ENCODE measurements at places on chromosomes 1 and 21. TPM values are rescaled to one million over a fixed set of nuclear protein-coding genes. Genes with fewer than 3 reads are reported as not detected.
A peak's percentile ranks its signal among the peaks of the same experiment; 100 is the strongest.

The TSTD1 gene
- 109 TPM for total RNA-seq

DNA sequence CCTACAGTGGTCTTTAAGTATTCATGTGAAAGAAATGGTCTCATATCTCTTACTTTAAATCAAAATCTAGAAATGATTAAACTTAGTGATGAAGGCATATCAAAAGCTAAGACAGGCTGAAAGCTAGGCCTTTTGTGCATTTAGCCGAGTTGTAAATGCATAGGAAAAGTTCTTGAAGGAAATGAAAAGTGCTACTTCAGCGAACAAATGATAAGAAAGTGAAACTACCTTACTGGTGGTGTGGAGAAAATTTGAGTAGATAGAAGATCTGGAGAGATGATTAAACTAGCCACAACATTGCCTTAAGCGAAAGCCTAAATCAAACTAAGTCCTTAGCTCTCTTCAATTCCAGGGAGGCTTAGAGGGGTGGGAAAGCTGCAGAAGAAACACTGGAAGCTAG is 147.6 kb downstream of the DSCAM start:
- no peak for DNase-seq

The PDZK1 gene
- 0.64 TPM for total RNA-seq

The OR2T29 gene
- total RNA-seq, result not detected

- DNase-seq, result no peak
Observed at GRCh38 chr1:188904201-188904600, 1573.5 kb downstream of the BRINP3 start.

- DNase-seq, result no peak
Observed at GRCh38 chr21:39097981-39098380, 85.3 kb downstream of the PSMG1 start.

GRCh38 chr1:181179279-181179986 is 90.9 kb downstream of the IER5 start:
- DNase-seq, result no peak

GRCh38 chr21:30028537-30028936 is 88.7 kb upstream of the GRIK1 start:
- DNase-seq, result no peak

GRCh38 chr1:159898527-159898926 is 1.4 kb downstream of the CFAP45 start:
- no peak for DNase-seq

The HSPA6 gene
- total RNA-seq, result 17.1 TPM

The GNAT2 gene
- not detected for total RNA-seq

The LEMD1 gene
- not detected for total RNA-seq

The AMPD1 gene
- total RNA-seq, result 2.9 TPM

GRCh38 chr1:202164271-202165037 is 4.1 kb upstream of the PTPN7 start:
- DNase-seq, result no peak

GRCh38 chr1:171585715-171586114 is 36.3 kb upstream of the MYOCOS start:
- no peak for DNase-seq

DNA sequence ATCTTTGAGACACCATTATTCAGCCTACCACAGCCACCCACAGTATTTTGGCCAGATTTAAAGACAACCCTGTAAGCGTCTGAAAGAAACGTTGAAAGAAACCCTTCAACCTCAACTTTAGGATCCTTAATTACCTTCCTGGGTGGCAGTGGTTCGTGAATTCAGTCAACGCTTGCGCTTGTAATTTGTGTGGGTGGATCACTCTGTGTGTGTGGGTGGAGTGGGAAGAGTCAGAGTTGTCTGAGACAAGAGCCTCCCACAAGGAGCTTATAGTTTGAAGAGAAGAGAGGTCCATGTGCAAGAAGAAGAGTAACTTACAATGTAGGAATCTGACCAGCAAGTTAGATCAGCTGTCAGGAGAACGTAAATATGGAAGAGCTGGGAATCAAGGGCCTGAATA is 8.4 kb downstream of the COQ8A start:
- no peak for DNase-seq

The C1QTNF12 gene
- total RNA-seq, result not detected

The CLCA1 gene
- not detected for total RNA-seq

- peak; percentile 82 for DNase-seq
Observed at GRCh38 chr1:207925210-207925609, 14.3 kb upstream of the CD34 start.

The ELAPOR1 gene
- total RNA-seq, result 0.64 TPM

The WARS2 gene
- 21.1 TPM for total RNA-seq

DNA sequence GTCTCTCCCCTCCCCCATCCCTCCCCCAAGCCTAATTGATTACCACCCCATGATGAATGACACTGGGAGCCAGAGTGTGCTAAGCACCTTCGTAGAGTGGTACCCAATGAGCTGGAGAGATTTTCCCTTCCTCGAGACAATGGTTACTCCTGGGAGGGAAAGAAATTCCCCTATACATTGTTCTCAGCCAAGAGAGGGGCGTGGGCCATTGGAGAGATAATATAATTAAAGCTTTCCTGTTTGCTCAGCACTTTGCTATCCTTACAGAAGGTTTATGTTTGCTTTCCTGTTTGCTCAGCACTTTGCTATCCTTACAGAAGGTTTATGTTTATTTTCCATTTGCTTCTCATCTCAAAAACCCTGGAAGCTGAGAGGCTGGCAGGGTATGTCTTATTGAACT is 126.1 kb upstream of the KLHDC7A start:
- no peak for DNase-seq

GRCh38 chr1:234886081-234886984 is 242.3 kb downstream of the TOMM20 start:
- DNase-seq, result no peak

- DNase-seq, result no peak
Observed at GRCh38 chr1:119341372-119341947, 27.1 kb upstream of the HAO2 start.

- DNase-seq, result no peak
Observed at GRCh38 chr1:237492359-237492758, 398.4 kb downstream of the ZP4 start.

- no peak for DNase-seq
Observed at GRCh38 chr1:168344517-168344916, 63.8 kb downstream of the TBX19 start.

GRCh38 chr1:209080170-209080781 is 503.2 kb upstream of the CAMK1G start:
- DNase-seq, result no peak

DNA sequence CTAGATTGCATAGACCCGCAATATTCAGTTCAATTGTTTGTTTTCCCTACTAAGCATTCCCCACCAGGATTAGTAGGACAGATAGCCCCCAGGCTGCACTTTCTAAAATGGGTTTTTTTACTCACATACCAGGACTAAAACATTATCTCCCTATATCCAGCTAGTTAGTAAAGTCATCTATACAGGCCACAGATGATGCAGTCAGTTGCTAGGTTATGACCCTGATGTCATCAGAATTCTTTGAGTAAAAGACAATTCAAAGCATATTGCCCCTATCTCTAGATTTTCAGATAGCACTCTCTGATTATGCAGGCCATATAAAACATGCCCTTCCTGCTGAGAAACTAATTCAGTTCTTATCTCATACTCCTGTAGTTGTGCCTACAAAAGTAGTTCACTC is 203.6 kb downstream of the LBR start:
- no peak for DNase-seq

The EFHD2 gene
- total RNA-seq, result 24.9 TPM

DNA sequence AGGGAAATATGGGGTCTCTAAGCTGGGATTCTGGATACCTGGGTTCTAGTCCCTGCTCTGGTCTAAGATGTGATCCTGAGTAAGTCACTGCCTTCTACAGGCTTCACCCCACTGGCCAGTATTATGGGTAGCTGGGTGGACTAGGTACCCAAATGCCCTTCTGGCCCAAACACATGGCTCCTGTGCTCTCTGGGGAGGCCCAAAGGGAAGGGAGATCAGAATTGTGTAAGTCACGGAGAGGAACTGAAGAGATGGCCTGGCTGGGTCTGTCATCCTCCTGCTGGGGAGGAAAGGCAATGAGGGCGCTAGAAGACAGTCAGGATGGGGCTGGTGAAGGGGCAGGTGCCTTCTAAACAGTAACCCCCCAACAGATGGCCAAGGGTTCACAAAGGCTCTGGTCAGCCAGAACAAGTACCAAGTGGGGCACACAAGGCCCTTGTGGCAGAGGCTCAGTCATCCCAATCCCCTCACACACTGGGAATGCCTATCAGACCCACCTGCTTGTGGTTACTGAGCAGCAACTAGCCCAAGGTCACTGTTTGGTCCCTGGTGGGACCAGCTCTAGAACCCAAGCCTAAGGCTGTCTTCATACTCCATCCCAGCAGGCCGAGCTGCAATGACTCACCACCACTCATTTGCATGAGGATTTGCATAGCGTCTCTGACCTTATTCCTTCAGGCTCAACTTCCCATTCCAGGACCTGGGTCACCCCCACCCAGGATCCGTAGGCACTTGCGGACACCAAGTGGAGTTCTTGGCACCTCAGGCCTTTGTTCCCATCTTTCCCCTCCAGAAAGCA is 9.2 kb downstream of the MEF2D start:
- DNase-seq, result no peak
